ENCODE measurements at places on chromosomes 16 and 17. TPM values are rescaled to one million over a fixed set of nuclear protein-coding genes. Genes with fewer than 3 reads are reported as not detected.
A peak's percentile ranks its signal among the peaks of the same experiment; 100 is the strongest.

KRTAP9-4 gene
- total RNA-seq, result not detected

MATCAP1 gene
- total RNA-seq, result 35.7 TPM

GNAO1 gene
- total RNA-seq, result 0.56 TPM

LLGL1 gene
- total RNA-seq, result 45.0 TPM

CHRNE gene
- 0.27 TPM for total RNA-seq

KRT14 gene
- not detected for total RNA-seq

GRCh38 chr17:7220593-7221277 lies 997 bp downstream of the ACADVL start:
- peaks cover 59% of the 10 kb centered on the region for H3K4me1 ChIP-seq
- peak overlapping the region; percentile 99 for H3K27ac ChIP-seq
- peaks cover 16% of the 10 kb centered on the region for H3K36me3 ChIP-seq

GRCh38 chr16:1991135-1991551 lies 1.4 kb downstream of the SYNGR3 start:
- peaks cover 10% of the 10 kb centered on the region for H3K27me3 ChIP-seq

DNA sequence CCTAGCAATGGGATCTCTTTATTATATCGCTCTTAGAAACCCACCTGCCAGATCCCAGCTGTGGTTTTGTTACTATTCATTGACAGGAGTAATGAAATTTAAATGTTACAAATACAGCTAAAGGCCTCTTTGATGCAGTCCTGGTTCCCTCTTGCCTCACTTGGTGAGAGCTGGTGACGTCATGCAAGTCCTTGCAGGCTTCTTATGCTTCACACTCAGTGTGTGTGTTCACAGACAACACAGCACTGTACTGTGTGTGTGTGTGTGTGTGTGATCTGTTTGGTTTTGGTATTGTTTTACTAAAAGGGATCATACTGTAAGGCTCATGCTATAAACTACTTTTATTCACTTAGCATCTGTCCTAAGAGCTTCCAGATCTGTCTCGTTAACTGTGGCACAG lies 75.0 kb downstream of the USP22 start:
- H3K27me3 ChIP-seq, result no peaks in the 10 kb centered on the region
- peaks cover 50% of the 10 kb centered on the region for H3K36me3 ChIP-seq
- no peak overlapping the region for H3K4me3 ChIP-seq
- peaks cover 34% of the 10 kb centered on the region for H3K4me1 ChIP-seq
- DNase-seq, result no peak
- H3K27ac ChIP-seq, result no peak overlapping the region

- H3K36me3 ChIP-seq, result no peaks in the 10 kb centered on the region
- no peaks in the 10 kb centered on the region for H3K4me1 ChIP-seq
- H3K27ac ChIP-seq, result no peak overlapping the region
- no peaks in the 10 kb centered on the region for H3K27me3 ChIP-seq
- DNase-seq, result no peak
Observed at GRCh38 chr17:33572615-33573014, 279.5 kb upstream of the ASIC2 start.

GRCh38 chr16:73043828-73044467 lies 4.0 kb downstream of the ZFHX3 start:
- no peak for DNase-seq
- H3K27me3 ChIP-seq, result no peaks in the 10 kb centered on the region
- H3K36me3 ChIP-seq, result no peaks in the 10 kb centered on the region
- H3K27ac ChIP-seq, result peak overlapping the region; percentile 94

- no peak overlapping the region for H3K4me3 ChIP-seq
- H3K27ac ChIP-seq, result no peak overlapping the region
- no peak for DNase-seq
- H3K27me3 ChIP-seq, result peaks cover 26% of the 10 kb centered on the region
- H3K4me1 ChIP-seq, result peaks cover 6% of the 10 kb centered on the region
- no peaks in the 10 kb centered on the region for H3K36me3 ChIP-seq
Observed at GRCh38 chr17:50603340-50603739, 31.3 kb upstream of the ABCC3 start.

DNA sequence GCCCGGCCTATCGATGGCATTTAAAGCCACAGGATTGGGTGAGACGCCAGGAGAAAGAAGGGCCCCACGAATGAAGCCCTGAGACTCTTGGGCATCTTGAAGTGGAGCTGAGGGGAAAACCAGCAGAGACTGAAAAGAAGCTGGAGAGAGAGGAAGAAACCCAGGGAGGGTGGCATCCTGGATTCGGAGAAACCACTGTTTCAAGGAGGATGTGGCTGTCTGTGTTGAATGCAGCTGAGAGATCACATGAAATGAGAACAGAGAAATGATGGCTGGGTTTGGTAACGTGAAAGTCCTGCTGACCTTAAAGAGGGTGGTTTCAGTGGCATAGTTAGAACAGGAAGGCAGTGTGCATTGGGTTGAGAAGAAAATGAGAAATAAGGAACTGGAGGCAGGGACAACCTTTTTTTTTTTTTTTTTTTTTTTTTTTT lies 3.8 kb downstream of the TNFSF12 start:
- no peak for DNase-seq
- no peaks in the 10 kb centered on the region for H3K36me3 ChIP-seq
- no peak overlapping the region for H3K27ac ChIP-seq
- H3K4me3 ChIP-seq, result no peak overlapping the region
- no peaks in the 10 kb centered on the region for H3K27me3 ChIP-seq

DNA sequence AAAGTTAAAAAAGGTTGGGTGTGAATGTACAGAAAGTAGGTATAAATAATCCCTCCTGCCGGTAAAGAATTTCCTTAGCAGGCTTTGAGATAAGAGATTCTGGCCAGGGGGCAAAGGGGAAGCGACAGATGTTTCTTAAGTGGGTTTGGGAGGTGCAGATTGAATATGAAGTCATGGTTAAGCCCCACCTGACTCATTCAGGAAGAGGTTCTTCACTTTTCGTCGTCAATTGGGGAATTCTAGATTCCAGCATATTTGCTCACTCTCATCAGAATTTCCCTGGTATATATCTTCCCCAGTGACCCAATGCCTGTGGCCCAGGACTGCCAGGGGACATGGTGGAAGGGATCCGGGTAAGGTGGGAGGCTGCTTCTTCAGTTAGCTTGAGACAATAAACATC lies 127.8 kb downstream of the CPPED1 start:
- DNase-seq, result no peak
- H3K4me3 ChIP-seq, result no peak overlapping the region
- no peak overlapping the region for H3K27ac ChIP-seq
- H3K36me3 ChIP-seq, result peaks cover 3% of the 10 kb centered on the region

DNA sequence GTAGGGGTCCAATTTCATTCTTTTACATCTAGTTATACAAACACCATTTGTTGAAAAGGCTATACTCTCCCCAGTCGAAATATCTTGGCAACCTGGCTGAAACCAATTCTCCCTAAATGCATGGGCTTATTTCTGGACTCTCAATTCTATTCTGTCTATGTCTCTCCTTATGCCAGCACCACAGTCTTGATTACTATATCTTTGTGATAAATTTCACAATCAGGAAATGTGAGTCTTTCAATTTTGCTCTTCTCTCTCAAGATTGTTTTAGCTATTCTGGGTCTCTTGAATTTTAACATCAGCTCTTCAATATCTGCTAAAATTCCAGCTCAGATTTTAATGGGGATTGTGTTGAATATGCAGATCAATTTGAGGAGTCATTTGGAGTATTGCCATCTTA lies 5.9 kb upstream of the TRIM25 start:
- peaks cover 15% of the 10 kb centered on the region for H3K4me1 ChIP-seq
- H3K36me3 ChIP-seq, result no peaks in the 10 kb centered on the region
- H3K27me3 ChIP-seq, result no peaks in the 10 kb centered on the region
- DNase-seq, result no peak

DNA sequence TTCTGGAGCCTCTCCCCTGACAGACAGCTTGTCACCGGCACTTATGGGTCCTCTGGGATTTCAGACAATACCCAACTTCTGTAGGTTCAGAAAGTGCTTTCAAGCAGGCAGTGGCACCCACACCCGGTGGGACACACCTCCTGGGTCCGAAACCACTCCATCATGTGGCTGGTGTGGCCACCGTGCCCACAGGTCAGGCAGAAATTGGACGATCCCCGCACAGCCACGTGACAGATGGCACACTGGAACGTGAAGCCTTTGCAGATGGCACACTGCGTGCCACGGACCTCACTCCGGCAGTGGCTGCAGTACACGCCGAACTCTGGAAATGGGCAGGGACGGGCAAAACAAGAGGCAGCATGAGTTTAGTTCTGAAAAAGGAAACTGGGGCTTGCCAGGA lies 99.5 kb upstream of the FA2H start:
- peaks cover 29% of the 10 kb centered on the region for H3K36me3 ChIP-seq
- no peaks in the 10 kb centered on the region for H3K27me3 ChIP-seq
- no peak for DNase-seq
- H3K27ac ChIP-seq, result no peak overlapping the region

GRCh38 chr16:79839466-79840341 lies 239.2 kb upstream of the MAF start:
- H3K4me3 ChIP-seq, result no peak overlapping the region
- no peak for DNase-seq

- no peak overlapping the region for H3K4me3 ChIP-seq
- DNase-seq, result no peak
- no peaks in the 10 kb centered on the region for H3K4me1 ChIP-seq
- no peaks in the 10 kb centered on the region for H3K27me3 ChIP-seq
- H3K36me3 ChIP-seq, result peaks cover 44% of the 10 kb centered on the region
Observed at GRCh38 chr16:74944466-74944865, 40.5 kb downstream of the WDR59 start.

- DNase-seq, result no peak
- H3K36me3 ChIP-seq, result no peaks in the 10 kb centered on the region
- H3K27ac ChIP-seq, result no peak overlapping the region
- H3K27me3 ChIP-seq, result no peaks in the 10 kb centered on the region
- H3K4me3 ChIP-seq, result no peak overlapping the region
- peaks cover 51% of the 10 kb centered on the region for H3K4me1 ChIP-seq
Observed at GRCh38 chr16:8951447-8952280, 12.0 kb downstream of the USP7 start.

GRCh38 chr17:2828397-2829038 lies 32.3 kb downstream of the RAP1GAP2 start:
- no peaks in the 10 kb centered on the region for H3K4me1 ChIP-seq
- peaks cover 9% of the 10 kb centered on the region for H3K27me3 ChIP-seq
- DNase-seq, result peak; percentile 88
- H3K4me3 ChIP-seq, result no peak overlapping the region

GRCh38 chr16:2468233-2468724 lies 2.8 kb upstream of the NTN3 start:
- H3K4me3 ChIP-seq, result peak overlapping the region; percentile 70
- H3K4me1 ChIP-seq, result peaks cover 32% of the 10 kb centered on the region
- H3K27ac ChIP-seq, result no peak overlapping the region
- no peaks in the 10 kb centered on the region for H3K27me3 ChIP-seq
- no peak for DNase-seq
- no peaks in the 10 kb centered on the region for H3K36me3 ChIP-seq

- H3K36me3 ChIP-seq, result no peaks in the 10 kb centered on the region
- DNase-seq, result no peak
- H3K4me1 ChIP-seq, result peaks cover 10% of the 10 kb centered on the region
- H3K27me3 ChIP-seq, result peaks cover 12% of the 10 kb centered on the region
- no peak overlapping the region for H3K4me3 ChIP-seq
Observed at GRCh38 chr16:88536971-88537751, 33.0 kb upstream of the ZC3H18 start.

- no peaks in the 10 kb centered on the region for H3K36me3 ChIP-seq
- no peak overlapping the region for H3K27ac ChIP-seq
- no peak overlapping the region for H3K4me3 ChIP-seq
- H3K27me3 ChIP-seq, result peaks cover 22% of the 10 kb centered on the region
Observed at GRCh38 chr16:48075398-48075797, 80.4 kb downstream of the ABCC12 start.

GRCh38 chr16:48057048-48057447 lies 98.7 kb downstream of the ABCC12 start:
- peaks cover 4% of the 10 kb centered on the region for H3K27me3 ChIP-seq
- H3K36me3 ChIP-seq, result no peaks in the 10 kb centered on the region
- no peak for DNase-seq
- no peak overlapping the region for H3K4me3 ChIP-seq
- peaks cover 27% of the 10 kb centered on the region for H3K4me1 ChIP-seq

GRCh38 chr17:51481370-51481769 lies 221.0 kb downstream of the UTP18 start:
- H3K27me3 ChIP-seq, result no peaks in the 10 kb centered on the region
- H3K4me1 ChIP-seq, result no peaks in the 10 kb centered on the region
- DNase-seq, result no peak
- H3K36me3 ChIP-seq, result no peaks in the 10 kb centered on the region
- H3K4me3 ChIP-seq, result no peak overlapping the region

- H3K27me3 ChIP-seq, result no peaks in the 10 kb centered on the region
- no peak overlapping the region for H3K27ac ChIP-seq
- no peaks in the 10 kb centered on the region for H3K36me3 ChIP-seq
- no peak for DNase-seq
- H3K4me3 ChIP-seq, result no peak overlapping the region
- H3K4me1 ChIP-seq, result no peaks in the 10 kb centered on the region
Observed at GRCh38 chr16:25493136-25493811, 198.5 kb upstream of the HS3ST4 start.

GRCh38 chr16:4315186-4316107 lies at the start of gene GLIS2:
Gene GLIS2 (plus strand): TSS chr16:4316067. CDS start chr16:4332281, 16,214 bp downstream.
- peak within 1 kb of the TSS; percentile 96 for H3K27ac ChIP-seq
- no peaks in the 10 kb centered on the region for H3K36me3 ChIP-seq
- peak within 1 kb of the TSS; percentile 84 for H3K4me3 ChIP-seq
- DNase-seq, result peak; percentile 93
- peaks cover 48% of the 10 kb centered on the region for H3K4me1 ChIP-seq
- no peaks in the 10 kb centered on the region for H3K27me3 ChIP-seq

DNA sequence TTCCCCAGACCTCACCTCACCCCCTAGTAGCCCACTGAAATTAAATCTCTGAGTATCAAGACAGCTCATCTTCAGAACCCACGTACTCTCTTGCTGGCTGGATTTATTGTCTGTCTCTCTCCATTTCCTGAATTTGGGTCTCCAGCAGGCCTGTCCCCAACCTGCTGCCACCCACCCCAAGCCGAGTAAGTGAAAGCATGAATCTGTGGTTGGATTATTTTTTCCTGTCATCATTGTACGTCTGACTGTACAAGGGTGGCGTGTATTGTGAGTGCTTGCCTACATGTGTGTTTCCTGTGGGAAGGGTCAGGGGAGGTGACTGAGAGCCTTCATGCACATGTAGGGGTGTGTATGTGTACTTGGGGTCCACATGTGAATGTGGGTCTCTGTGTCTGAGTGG lies 5.4 kb downstream of the TNP2 start:
- no peaks in the 10 kb centered on the region for H3K36me3 ChIP-seq
- H3K27me3 ChIP-seq, result peaks cover 10% of the 10 kb centered on the region
- H3K27ac ChIP-seq, result no peak overlapping the region
- H3K4me1 ChIP-seq, result peaks cover 12% of the 10 kb centered on the region
- no peak for DNase-seq

- H3K27ac ChIP-seq, result no peak within 1 kb of the TSS
- H3K4me3 ChIP-seq, result no peak within 1 kb of the TSS
- no peaks in the 10 kb centered on the region for H3K4me1 ChIP-seq
- no peak for DNase-seq
- no peaks in the 10 kb centered on the region for H3K36me3 ChIP-seq
Observed at GRCh38 chr16:11280616-11281522, at the start of gene PRM1. Gene PRM1 (minus strand): TSS chr16:11281330. CDS start chr16:11281238, 92 bp downstream.

- H3K27me3 ChIP-seq, result no peaks in the 10 kb centered on the region
- no peaks in the 10 kb centered on the region for H3K4me1 ChIP-seq
- DNase-seq, result no peak
Observed at GRCh38 chr17:11618861-11619566, 20.7 kb downstream of the DNAH9 start.
